ENCODE measurements at places on chromosomes 7 and 10.

GRCh38 chr7:38916396-38916795 is 7.4 kb upstream of the VPS41 start:
- DNase-seq = no peak

- DNase-seq = no peak
Observed at GRCh38 chr7:12690041-12690878, 2.8 kb downstream of the ARL4A start.

- DNase-seq = no peak
Observed at GRCh38 chr7:159068893-159069448, 75.7 kb downstream of the VIPR2 start.

DNA sequence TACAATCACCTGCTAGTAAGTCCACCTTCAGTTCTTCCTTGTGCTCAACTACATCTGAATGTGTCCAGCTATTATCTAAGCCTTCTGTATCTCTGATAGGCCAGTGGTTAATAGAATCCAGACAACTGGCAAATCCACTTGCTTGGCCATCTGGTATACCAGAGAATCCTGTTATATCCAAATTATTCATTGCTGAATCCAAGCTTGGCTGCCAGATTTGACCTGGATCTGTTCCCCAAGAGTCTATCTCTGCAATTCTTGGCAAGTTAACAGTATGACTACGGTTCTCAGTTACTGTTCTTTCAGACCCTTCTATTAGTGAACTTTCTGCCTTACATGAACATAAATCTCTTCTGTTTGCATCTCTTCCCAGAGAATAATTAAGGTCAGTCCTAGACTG is 154.6 kb upstream of the TARP start:
- peak; percentile 66 for DNase-seq

- DNase-seq = no peak
Observed at GRCh38 chr7:33862946-33863814, 42.2 kb upstream of the BMPER start.

DNA sequence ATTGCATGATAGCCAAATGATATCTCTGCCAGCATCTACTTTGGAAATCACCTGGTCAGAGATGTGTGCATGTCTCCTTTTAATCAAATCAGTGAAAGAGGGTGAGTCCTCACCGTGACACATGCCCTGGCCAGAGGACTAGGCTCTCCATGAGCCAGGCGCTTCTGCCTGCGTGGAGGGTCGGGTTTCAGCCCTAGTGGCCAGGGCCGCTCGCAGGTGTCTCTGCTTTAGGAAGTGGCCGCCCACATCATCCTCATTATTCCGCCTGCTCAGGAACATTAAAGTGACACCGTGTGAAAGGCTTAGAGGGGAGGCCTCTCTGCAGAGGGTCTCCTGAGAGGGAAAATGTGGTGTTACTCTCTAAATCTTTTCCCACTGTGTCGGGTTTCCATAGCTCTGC is 173.6 kb upstream of the PRKCQ start:
- no peak for DNase-seq

GRCh38 chr10:123144697-123145541 is 3.0 kb upstream of the HMX2 start:
- DNase-seq = no peak

GRCh38 chr10:52082307-52082706 is 231.8 kb upstream of the DKK1 start:
- DNase-seq = no peak

GRCh38 chr7:134450294-134451000 is 8.5 kb downstream of the AKR1B1 start:
- no peak for DNase-seq

DNA sequence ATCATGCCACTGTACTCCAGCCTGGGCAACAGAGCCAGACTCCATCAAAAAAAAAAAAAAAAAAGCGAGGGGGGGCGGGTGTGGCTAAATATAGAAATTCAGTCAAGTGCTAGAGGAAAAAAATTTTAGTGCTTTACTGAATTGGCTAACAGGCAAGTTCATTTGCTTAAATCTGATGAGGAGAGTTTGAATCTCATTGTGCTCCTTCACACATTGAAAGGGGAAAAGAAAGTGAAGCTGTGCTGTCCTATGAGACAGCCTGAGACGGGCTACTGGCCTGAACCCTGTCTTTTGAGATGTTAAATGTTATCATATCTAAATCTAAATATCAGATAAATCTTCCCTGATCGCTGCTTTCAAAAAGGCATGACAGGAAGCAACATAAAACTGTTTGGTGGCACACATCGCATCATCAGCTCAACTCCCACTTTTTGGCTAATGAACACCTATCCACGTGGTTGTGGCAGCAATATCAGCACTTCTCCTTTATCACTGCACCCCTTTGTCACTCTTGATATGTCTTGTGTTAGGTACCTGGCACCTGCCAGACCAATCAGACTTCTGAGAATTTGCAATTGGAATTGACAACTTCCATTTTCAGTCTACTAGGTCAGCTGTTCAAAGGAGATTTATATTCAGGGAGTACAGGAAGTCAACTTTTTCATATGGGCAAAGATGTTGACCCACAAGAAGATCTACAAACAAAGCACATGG is 14.0 kb upstream of the IFIT1B start:
- DNase-seq = no peak

DNA sequence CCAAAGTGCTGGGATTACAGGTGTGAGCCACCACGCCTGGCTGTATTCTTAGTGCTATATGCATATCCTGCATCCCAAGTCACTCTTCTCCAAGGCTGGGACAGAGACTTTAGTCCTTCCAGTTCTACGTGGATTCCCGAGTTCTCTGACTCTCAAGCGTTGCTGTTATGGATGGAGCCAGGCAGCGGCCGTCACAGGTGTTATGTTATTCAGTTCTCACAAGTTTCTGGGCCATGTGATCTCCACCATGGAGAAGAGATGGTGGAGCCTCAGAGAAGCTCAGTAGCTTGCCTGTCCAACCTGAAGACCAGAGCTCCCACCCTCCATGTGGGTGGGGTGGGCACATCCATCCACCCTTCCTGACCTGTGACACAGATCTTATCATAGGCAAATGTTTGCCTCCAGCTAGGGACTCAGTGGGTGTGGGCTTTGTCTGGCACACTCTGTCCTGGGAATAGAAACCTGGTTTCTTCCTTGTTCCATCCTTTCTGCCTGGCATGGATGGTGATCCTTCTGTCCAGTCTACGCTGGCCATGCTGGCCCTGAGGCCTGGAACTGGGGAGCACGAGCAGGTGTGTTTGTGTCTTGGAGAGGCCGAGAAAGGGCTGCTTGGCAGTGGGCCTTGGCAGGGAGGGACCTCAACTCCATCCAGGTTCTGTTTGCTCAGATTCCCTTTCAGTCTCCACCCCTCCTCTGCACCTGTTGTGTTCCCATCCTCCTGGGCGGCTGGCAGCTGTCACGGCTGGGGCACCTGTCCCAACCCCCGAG is 55.3 kb downstream of the NEURL1 start:
- no peak for DNase-seq

- DNase-seq = no peak
Observed at GRCh38 chr10:51144161-51144781, 70.0 kb downstream of the PRKG1 start.

- DNase-seq = no peak
Observed at GRCh38 chr7:102389810-102390209, 6.4 kb upstream of the PRKRIP1 start.

- peak; percentile 19 for DNase-seq
Observed at GRCh38 chr7:133051066-133051465, 30.8 kb downstream of the CHCHD3 start.

DNA sequence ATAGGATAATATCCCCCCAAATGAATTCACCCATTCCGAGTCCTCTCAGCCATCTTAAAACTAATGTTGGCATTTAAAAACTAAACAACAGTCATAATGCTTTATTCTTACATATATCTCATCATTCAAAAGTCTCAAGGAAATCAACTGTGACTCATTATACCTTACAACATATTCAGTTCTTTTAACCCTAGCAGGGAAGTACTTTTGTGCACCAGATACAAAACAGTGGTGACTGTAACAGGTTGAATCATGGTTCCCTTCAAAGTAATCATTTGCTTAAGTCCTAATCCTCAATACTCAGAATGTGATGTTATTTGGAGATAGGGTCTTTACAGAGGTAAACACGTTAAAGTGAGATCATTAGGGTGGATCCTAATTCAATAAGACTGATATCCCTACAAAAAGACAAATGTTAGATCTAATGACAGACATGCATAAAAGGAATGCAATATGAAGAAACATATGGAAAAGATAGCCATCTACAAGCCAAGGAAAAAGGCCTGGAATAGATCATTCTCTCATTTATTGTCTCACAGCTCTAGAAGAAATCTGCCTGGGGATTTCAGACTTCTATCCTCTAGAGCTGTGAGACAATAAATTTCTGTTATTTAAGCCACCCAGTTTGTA is 42.3 kb downstream of the RELN start:
- no peak for DNase-seq

DNA sequence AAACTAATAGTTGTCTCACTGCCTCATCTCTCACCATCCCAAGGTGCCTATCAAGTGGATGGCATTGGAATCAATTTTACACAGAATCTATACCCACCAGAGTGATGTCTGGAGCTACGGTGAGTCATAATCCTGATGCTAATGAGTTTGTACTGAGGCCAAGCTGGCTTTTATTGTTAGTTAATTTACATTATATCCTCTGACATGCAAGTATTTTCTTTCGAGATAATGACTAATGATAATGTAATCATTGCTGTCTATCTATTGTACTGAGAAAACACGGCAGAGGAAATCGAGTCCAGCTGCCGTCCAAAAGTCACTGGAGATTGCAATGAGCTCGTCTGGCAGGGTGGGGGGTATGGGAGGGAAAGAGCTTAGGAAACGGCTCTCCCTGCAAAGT is 172.4 kb upstream of the LANCL2 start:
- peak; percentile 88 for DNase-seq

DNA sequence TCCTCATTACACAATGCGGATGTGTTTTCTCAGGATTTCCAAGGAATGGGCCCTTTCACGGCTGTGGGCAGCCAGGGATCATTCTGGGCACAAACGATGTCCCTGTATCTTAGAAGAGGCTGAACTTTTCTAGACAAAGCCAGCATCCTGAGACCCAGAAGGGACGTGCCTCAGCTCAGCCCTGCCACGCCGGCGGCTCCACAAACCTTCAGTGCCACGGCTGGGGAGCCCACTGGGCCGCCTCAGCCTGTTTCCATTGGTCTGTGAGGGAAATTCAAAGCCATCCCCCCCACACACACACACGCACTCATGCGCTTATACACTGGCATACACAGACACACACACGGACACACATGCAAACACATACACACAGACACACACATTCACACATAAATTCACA is 344.9 kb upstream of the MKI67 start:
- DNase-seq = no peak

- no peak for DNase-seq
Observed at GRCh38 chr10:76333326-76333725, 901.9 kb downstream of the LRMDA start.

- DNase-seq = no peak
Observed at GRCh38 chr7:12805518-12805928, 118.1 kb downstream of the ARL4A start.

GRCh38 chr10:129583831-129584230 is 116.8 kb downstream of the MGMT start:
- no peak for DNase-seq

GRCh38 chr10:132115732-132116131 is 50.0 kb downstream of the JAKMIP3 start:
- peak; percentile 3 for DNase-seq

GRCh38 chr7:77802557-77803405 is 4.2 kb downstream of the PHTF2 start:
- no peak for DNase-seq

DNA sequence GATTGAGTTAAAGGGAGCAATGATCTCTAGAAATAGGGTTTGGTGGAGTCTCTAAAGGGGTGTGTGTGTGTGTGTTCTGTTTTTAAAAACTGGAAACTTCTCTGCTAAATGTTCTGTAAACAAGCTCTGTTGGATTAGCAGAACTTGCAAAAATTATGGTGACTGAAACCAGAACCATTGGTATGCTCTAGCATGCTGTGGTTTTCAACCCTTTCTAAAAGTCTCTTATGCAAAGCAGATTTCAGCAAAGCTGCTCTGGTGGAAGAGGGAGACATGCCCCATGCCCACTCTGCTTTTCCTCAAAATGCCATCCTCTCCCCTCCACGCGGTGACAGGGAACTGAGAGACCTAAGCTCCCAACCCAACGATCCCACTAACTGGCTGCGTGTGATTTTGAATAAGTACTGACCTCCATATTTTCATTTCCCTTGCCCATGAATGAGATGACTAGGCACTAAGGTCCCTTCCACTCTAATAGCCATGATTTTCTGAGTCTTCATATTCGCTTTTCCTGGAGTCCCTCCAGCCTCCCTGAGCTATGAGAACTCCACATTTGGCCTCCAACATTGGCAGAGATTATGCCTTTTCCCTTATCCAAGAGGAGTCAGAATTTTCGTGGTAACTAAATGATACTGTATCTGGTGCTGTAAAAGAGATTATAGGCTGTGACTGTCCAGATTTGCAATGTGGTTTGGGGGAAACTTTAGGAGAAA is 117.3 kb upstream of the PALS2 start:
- peak; percentile 10 for DNase-seq

DNA sequence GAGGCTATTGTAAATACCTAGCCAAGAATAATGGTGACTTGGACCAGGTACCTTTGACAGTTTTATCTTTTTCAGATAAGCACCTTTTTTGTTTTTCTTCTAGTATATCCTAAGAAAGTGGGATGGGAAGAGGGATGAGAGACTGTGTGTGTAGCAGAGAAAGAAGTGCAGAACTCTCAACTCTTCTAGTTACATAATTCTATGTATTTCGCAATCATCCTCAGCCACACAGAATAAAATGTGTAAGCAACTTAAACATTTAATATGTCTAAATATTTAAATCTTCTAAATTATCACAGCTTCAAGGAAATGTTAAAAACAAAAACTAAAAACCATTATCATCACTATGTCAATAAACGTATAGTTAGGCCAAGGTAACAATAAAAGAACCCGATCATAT is 42.6 kb upstream of the GSAP start:
- no peak for DNase-seq

DNA sequence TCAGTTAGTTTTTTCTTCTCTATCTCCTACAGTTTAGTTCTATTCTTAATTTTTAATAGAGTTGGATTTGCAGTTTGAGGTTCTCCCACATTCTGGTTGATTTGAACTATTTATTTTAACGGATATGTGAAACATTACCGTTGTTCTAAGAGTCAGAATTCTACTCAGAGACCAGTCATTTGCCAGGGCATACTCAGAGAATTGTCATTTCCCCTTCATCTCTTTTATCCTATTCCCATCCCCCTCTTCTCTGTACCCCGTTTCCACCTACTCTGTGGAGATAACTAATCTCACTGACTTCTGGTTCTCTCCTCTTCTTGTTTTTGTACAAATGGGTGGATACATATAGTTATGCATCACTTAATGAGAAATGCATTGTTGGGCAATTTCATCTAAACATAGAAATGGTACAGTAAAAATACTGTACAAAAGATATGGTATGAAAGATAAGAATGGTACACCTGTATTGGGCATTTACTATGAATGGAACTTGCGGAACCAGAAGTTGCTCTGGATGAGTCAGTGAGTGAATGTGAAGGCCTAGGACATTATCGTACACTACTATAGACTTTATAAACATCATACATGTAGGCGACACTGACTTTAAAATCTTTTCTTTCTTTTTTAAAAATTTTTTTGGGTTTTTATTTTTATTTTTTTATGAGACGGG is 53.1 kb downstream of the INPP5F start:
- DNase-seq = no peak

Data from fibroblast of upper back skin (primary cell).